Effector memory CD8-positive, alpha-beta T cell (primary cell): ENCODE measurements at places on chromosomes 5 and 9.

- H3K4me3 ChIP-seq, result no peak overlapping the region
- H3K36me3 ChIP-seq, result no peaks in the 10 kb centered on the region
- DNase-seq, result no peak
- H3K27ac ChIP-seq, result no peak overlapping the region
These were observed 35.2 kb downstream of the ZNF366 start for GRCh38 chr5:72472031-72472430.

- DNase-seq, result no peak
- peaks cover 26% of the 10 kb centered on the region for H3K27me3 ChIP-seq
- H3K27ac ChIP-seq, result no peak overlapping the region
- H3K4me3 ChIP-seq, result no peak overlapping the region
These were observed 38.0 kb downstream of the GADD45G start for GRCh38 chr9:89642789-89643188.

DNA sequence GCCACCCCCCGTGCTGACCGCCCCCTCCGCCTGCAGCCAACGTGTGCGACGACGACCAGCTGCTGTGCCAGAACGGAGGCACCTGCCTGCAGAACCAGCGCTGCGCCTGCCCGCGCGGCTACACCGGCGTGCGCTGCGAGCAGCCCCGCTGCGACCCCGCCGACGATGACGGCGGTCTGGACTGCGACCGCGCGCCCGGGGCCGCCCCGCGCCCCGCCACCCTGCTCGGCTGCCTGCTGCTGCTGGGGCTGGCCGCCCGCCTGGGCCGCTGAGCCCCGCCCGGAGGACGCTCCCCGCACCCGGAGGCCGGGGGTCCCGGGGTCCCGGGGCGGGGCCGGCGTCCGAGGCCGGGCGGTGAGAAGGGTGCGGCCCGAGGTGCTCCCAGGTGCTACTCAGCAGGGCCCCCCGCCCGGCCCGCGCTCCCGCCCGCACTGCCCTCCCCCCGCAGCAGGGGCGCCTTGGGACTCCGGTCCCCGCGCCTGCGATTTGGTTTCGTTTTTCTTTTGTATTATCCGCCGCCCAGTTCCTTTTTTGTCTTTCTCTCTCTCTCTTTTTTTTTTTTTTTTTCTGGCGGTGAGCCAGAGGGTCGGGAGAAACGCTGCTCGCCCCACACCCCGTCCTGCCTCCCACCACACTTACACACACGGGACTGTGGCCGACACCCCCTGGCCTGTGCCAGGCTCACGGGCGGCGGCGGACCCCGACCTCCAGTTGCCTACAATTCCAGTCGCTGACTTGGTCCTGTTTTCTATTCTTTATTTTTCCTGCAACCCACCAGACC is 80.2 kb downstream of the NTNG2 start:
- DNase-seq, result peak; percentile 25
- peaks cover 16% of the 10 kb centered on the region for H3K27me3 ChIP-seq
- H3K4me1 ChIP-seq, result peaks cover 12% of the 10 kb centered on the region
- H3K36me3 ChIP-seq, result peaks cover 10% of the 10 kb centered on the region
- peak overlapping the region; percentile 100 for H3K4me3 ChIP-seq
- H3K27ac ChIP-seq, result peak overlapping the region; percentile 91

DNA sequence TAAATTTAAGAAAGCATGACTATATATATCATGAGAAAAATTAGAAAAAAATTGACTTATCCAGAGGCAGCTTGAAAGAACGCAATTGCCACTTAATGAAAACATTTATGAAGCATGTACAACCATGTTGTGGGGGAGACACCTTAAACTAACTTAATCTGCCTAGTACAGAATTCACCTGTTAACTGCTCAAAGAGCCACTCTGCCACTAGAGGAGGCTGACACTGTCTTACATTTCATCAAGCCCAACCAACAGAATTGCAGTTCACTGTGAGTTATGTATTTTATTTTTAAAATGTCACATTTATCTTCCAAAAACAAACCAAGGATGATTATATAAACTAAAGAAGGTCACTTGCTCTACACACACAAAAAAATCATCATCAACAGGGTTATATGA is 252.9 kb downstream of the MLLT3 start:
- no peak overlapping the region for H3K4me3 ChIP-seq
- no peak overlapping the region for H3K27ac ChIP-seq
- peaks cover 13% of the 10 kb centered on the region for H3K4me1 ChIP-seq
- peaks cover 2% of the 10 kb centered on the region for H3K36me3 ChIP-seq
- no peak for DNase-seq
- no peaks in the 10 kb centered on the region for H3K27me3 ChIP-seq

- H3K36me3 ChIP-seq, result peaks cover 3% of the 10 kb centered on the region
- DNase-seq, result no peak
- no peak overlapping the region for H3K4me3 ChIP-seq
- no peaks in the 10 kb centered on the region for H3K27me3 ChIP-seq
- H3K27ac ChIP-seq, result no peak overlapping the region
These were observed 1853.8 kb downstream of the EFNA5 start for GRCh38 chr5:105816961-105817360.

DNA sequence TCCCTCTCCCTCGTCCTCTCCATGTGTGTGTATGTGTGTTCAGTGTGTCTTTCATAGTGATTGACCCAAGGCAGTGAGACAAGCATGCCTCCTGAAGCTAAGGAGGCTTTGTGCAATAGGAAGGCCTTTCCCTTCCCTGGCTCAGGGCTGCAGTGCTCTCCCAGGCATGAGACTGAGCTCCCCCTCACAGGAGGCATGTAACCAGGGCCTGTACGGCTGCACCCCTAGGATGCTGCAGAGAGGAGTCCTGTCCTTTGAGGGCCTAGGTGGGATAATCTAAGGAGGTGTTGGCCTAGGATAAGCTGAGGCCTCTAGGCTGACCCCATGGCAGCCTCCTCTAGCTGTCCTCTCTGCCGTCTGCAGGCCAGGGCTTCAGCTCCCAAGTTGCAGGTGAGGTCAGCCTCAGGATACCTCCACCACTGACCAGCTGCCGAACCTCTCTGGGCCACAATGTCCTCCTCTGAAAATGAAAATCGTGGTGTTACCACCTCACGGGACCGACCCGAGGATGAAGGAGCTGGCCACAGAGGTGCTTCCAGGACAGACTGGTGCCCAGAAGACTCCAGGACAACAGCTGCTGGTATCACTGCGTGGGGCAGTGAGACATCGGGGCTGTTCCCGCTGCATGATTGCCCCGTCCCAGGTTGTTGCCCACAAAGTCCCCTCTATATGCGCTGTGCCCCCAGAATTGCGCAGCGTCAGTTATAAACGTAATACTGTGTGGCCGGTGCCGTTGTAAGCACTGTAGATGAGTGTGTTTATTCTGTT is 129.6 kb downstream of the BARX1 start:
- H3K36me3 ChIP-seq, result no peaks in the 10 kb centered on the region
- H3K4me1 ChIP-seq, result peaks cover 5% of the 10 kb centered on the region
- no peak overlapping the region for H3K27ac ChIP-seq
- no peak overlapping the region for H3K4me3 ChIP-seq
- DNase-seq, result no peak

DNA sequence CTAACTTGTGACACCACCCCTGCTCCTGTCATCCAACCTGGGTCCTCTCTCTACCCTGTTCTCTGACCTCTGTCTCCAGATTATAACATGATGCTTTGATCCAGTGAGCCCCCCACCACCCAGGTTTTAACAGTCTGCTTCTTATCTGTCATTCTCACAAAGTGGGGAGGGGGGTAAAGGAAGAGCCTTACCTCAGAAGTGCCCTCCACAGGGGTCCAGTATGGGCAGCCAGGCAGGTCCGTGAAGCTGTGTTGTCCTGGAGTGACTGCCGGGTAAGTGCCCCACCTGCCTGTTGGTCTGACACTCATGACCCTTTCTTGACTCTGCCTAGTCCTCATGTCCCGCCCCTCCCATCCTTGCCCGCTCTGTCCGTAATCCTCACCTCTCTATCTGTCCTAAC is 3.4 kb downstream of the IL11RA start:
- peaks cover 18% of the 10 kb centered on the region for H3K4me1 ChIP-seq
- H3K27me3 ChIP-seq, result no peaks in the 10 kb centered on the region

DNA sequence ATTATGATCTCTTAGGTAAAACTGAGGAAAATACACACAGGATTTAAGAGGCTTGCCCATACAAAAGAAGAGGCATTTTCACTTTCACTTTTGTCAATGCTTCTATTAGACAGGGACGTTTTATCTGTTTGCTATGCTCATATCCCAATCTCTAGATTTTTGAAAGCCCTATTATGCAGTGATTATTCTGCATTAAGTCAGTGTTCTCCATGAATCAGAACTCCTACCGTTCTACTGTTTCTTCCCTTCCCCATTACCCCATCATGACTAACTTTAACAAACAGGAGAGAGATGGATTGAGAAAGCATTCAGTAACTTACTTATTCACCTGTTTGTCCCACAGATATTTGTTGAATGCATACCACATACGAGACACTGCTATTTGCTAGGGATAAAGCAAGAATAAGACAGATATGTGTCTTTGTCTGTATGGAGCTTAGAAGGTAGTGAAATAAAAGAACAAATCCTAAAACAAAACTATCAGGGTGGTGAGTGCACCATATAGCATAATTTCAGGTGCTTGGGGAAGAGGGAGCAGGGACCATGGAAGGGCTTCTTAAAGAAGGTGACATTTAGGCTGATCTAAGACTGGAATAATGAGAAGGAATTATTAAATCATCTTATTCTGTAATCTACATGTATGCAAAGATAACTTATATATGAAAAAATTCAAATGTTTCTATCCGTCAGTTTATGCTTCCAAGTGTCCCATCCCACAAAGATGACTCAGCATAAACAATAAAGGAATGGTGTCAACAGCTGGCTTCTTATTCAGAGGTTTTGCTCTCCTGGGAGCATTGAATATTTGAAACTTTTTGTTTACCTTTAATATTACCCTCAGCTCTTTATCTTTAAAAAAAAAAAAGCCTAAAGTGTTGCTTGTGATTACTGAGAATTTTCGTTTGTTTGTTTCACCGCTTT is 328.1 kb downstream of the HINT1 start:
- peak overlapping the region; percentile 68 for H3K4me3 ChIP-seq
- H3K27me3 ChIP-seq, result peaks cover 13% of the 10 kb centered on the region
- H3K36me3 ChIP-seq, result no peaks in the 10 kb centered on the region

DNA sequence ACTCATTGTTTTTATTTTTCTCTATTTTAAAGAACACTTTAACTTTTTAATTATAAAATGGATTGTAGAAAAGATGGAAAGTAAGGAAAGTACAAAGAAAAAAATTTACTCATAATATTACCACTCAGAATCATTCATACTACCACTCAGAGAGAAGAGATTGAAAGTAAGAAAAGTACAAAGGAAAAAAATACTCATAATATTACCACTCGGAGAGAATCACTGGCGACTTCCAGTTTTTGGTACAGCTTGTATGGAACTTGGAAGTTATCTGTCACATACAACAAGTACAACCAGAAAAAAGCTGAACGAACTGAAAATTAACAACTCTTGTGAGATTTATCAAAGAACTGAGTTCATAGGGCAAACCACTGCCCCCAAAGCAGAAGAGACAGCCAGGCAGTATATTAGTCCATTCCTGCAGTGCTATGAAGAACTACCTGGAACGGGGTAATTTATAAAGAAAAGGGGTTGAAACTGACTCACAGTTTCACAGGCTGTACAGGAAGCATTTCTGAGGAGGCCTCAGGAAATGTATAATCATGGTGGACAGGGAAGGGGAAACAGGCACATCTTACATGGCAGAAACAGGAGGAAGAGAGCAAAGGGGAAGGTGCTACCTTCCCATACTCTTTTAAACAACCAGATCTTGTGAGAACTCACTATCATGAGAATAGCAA is 183.9 kb downstream of the SMARCA2 start:
- no peak overlapping the region for H3K4me3 ChIP-seq
- H3K36me3 ChIP-seq, result peaks cover 18% of the 10 kb centered on the region
- H3K4me1 ChIP-seq, result no peaks in the 10 kb centered on the region
- DNase-seq, result no peak

GRCh38 chr9:74771262-74771585 is 116.5 kb downstream of the TRPM6 start:
- no peaks in the 10 kb centered on the region for H3K36me3 ChIP-seq
- DNase-seq, result no peak
- no peak overlapping the region for H3K27ac ChIP-seq
- H3K4me3 ChIP-seq, result no peak overlapping the region
- peaks cover 32% of the 10 kb centered on the region for H3K27me3 ChIP-seq

DNA sequence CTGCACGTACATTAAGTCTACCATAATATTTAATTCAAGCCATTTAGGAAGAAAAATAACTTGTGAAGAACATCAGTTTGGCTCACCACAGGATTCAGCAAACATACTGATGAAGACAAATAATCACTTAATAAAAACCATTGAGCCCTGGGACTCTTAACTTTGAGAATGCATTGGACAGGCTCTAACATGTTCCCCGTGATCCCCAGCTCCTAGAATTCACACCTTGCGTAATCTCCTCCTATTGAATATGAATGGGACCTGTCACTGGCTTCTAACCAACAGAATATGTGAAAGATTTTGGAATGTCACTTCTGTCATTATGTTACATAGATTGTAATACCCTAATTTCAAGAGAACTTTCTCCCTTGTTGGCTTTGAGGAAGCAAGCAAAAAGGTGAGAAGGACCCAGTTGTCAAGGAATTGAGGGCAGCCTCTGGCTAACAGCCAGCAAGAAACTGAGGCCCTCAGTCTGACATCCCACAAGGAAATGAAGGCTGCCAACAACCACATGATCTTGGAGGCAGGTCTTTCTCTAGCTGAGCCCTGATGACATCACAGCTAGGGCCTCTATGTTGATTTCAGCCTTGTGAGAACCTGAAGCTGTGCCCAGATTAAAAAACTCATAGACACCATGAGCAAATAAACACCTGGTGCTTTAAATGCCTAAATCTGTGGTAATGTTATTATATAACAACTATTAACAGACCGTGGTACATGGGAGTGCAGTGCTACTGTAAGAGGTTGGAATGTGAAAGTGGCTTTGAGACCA is 433.2 kb downstream of the SEMA5A start:
- no peak overlapping the region for H3K27ac ChIP-seq
- H3K36me3 ChIP-seq, result no peaks in the 10 kb centered on the region
- no peaks in the 10 kb centered on the region for H3K4me1 ChIP-seq
- H3K27me3 ChIP-seq, result no peaks in the 10 kb centered on the region
- DNase-seq, result no peak

- H3K4me3 ChIP-seq, result no peak overlapping the region
- H3K36me3 ChIP-seq, result no peaks in the 10 kb centered on the region
- no peaks in the 10 kb centered on the region for H3K4me1 ChIP-seq
- no peak overlapping the region for H3K27ac ChIP-seq
- H3K27me3 ChIP-seq, result peaks cover 43% of the 10 kb centered on the region
These were observed 85.4 kb downstream of the TRIM36 start for GRCh38 chr5:115084246-115084793.

- DNase-seq, result no peak
- H3K27me3 ChIP-seq, result no peaks in the 10 kb centered on the region
- no peak overlapping the region for H3K4me3 ChIP-seq
- no peaks in the 10 kb centered on the region for H3K4me1 ChIP-seq
- H3K36me3 ChIP-seq, result no peaks in the 10 kb centered on the region
- H3K27ac ChIP-seq, result no peak overlapping the region
These were observed 620.5 kb upstream of the SEMA6A start for GRCh38 chr5:117195076-117195475.

GRCh38 chr9:3290231-3290840 is 235.5 kb downstream of the RFX3 start:
- H3K27ac ChIP-seq, result no peak overlapping the region
- H3K27me3 ChIP-seq, result no peaks in the 10 kb centered on the region
- peaks cover 32% of the 10 kb centered on the region for H3K36me3 ChIP-seq
- no peak for DNase-seq
- no peaks in the 10 kb centered on the region for H3K4me1 ChIP-seq
- no peak overlapping the region for H3K4me3 ChIP-seq
